ENCODE measurements at places on chromosomes 2 and 18.

GRCh38 chr2:172931918-172932520 lies 143.6 kb upstream of the MAP3K20 start:
- no peak for DNase-seq

GRCh38 chr2:41832218-41832617 lies 215.6 kb upstream of the PKDCC start:
- no peak for DNase-seq

- no peak for DNase-seq
Observed at GRCh38 chr2:134260713-134261112, 6.8 kb downstream of the MGAT5 start.

- DNase-seq, result no peak
Observed at GRCh38 chr2:69563021-69563420, 80.5 kb downstream of the AAK1 start.

GRCh38 chr18:78136986-78137385 lies 842.6 kb upstream of the SALL3 start:
- no peak for DNase-seq

- no peak for DNase-seq
Observed at GRCh38 chr2:59206361-59206760, 965.2 kb upstream of the FANCL start.

GRCh38 chr2:46023165-46023854 lies 273.9 kb upstream of the EPAS1 start:
- DNase-seq, result peak; percentile 78

GRCh38 chr2:42819160-42819559 lies 26.8 kb upstream of the HAAO start:
- no peak for DNase-seq

Data from stimulated activated effector memory CD8-positive, alpha-beta T cell treated with anti-CD3 and anti-CD28 coated beads, Interleukin-12 subunit alpha, Interleukin-12 subunit beta, amount 100 ng/mL, for 72 hours (primary cell).